Activated CD4-positive, alpha-beta memory T cell treated with anti-CD3 and anti-CD28 coated beads for 36 hours (primary cell): ENCODE measurements at places on chromosomes 7 and 10. TPM values are rescaled to one million over a fixed set of nuclear protein-coding genes. Genes with fewer than 3 reads are reported as not detected.

Gene PRSS1
- not detected for total RNA-seq

DNA sequence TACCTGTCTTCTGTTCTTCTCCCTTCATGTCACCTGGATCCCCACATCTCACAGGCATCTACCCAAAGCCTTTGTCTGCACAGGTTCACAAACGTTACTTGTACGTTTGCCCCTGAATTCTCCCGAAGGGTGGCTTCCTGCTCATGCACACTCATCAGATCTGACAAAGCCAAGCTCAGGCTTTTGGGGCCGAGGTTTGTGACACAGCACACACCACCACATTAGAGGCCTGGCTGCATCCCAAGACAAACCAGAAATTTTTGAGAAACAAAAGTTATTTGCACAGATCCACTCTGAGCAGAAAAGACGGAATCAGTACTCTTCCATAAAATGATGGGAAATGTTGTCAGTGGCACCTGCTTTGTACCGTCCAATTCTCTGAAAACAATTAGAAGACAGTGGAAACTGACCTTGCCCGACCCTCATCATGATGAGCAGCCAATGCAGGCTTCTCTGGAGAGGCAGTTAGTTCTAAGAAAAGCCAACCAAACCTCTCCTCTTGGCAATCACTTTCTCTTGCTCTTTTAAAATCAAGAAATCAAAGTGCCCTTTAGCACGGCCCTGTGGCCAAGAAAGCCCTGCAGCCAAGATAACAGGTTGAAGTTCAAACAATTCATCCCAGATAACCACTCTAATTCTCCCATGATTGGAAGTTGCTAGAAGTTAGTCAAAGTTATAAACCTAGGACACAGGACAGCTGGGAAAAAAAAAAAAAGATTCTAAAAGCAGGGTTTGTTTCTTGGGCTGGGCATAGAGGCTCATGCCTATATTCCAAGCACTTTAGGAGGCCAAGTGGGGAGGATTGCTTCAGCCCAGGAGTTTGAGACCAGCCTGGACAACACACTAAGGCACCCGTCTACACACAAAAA lies 13.6 kb upstream of the SVIL start:
- no peak overlapping the region for H3K4me3 ChIP-seq
- H3K36me3 ChIP-seq, result peaks cover 10% of the 10 kb centered on the region
- H3K27ac ChIP-seq, result peak overlapping the region; percentile 4
- no peaks in the 10 kb centered on the region for H3K27me3 ChIP-seq
- peak; percentile 47 for DNase-seq

DNA sequence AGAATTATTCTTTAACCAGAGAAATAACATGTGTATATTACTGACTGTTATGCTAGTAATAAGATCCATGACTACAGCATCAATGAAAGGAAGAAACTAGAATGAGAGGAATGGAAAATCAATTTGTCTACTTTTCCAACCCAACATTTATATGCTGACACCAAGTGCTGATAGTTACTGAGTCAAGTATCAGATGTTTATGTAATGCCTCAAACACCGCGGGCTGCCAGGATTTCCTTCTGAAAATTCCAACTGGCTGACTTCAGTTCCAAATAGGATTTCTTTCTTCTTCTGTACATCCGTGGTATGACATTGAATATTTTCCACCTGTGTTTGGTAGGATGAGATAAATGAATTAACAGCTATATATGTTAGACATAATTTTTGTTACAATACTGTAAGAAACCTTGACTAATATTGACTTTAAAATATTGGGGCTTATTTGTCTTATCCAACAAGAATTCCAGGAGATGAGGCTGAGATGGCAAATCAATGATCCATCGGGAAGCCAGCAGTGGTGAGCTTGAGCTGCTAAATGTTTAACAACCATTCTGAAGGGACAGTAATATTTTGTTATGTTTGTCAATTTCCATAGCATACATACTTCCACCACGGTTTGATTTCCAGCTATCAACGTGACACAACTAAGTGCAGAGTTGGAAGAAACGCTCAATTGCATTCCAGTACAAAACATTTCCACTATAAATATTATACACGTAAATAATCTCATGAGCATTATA lies 435.2 kb upstream of the AUTS2 start:
- H3K27ac ChIP-seq, result no peak overlapping the region
- no peaks in the 10 kb centered on the region for H3K27me3 ChIP-seq
- no peaks in the 10 kb centered on the region for H3K36me3 ChIP-seq
- H3K4me3 ChIP-seq, result no peak overlapping the region
- H3K4me1 ChIP-seq, result no peaks in the 10 kb centered on the region

Gene ALOX5
- 1.3 TPM for total RNA-seq

DNA sequence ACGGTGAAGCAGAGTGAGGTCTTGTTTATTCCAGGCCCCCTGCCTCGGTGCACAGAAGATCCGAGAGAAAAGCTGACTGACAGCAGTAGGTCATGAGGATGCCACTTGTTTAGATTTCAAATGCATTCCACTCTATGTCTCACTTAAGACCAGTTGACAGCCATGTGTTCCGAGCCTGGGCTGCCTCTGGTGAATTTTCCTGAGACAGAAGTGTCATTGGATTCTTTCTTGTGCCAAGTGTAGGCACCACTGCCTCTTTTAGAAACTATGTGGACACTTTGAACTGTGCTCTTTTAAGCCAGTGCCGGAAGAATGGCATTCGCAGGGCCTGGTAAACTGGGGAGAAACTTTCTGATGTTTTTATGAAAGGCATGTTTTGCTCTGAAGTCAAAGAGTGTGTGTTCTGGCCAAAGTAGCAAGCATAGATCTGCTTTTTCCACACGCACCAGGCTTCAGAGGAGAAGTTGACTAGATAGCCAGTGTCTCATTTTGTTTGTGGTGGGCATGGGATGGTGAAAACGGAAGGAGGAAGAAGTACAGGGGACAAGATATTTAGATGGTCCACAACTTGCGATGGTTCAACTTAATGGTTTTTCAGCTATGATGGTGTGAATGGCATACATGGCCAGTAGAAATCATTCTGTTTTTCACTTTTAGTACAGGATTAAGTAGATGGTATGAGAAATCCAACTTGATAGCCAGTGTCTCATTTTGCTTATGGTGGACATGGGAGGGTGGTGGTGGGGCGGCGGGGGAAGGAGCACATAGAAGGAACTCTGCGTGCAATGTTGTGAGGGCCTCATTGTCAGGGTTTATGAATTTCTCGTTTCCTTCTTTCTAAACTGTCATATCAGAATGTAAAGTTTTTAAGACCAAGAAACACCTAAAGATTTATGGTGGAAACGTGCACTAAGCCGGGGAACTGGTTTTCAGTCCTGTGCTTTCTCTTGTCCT lies 41.5 kb downstream of the CYP17A1 start:
- no peaks in the 10 kb centered on the region for H3K27me3 ChIP-seq
- H3K4me1 ChIP-seq, result peaks cover 28% of the 10 kb centered on the region
- H3K4me3 ChIP-seq, result no peak overlapping the region
- H3K36me3 ChIP-seq, result peaks cover 12% of the 10 kb centered on the region
